ENCODE measurements at places on chromosomes 7 and 10.
A peak's percentile ranks its signal among the peaks of the same experiment; 100 is the strongest.

GRCh38 chr7:111540199-111540815 is 22.0 kb downstream of the IMMP2L start:
- no peak for DNase-seq

DNA sequence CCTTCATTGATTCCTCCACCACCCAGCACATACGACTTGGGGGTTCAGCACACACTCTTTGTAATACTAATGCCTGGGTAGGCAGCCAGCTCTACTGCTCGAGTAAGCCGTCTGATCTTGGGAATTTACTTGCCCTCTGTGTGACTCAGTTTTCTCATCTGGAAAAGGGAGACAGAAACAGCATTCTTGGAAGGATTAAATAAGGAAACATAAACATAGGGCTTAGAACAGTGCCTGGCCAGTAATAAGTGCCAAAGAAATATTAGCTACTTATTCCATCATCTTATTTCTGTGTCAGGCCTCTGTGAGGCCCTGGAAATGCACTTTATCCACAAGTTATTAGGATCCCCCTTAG is 130.1 kb downstream of the TNS3 start:
- DNase-seq = no peak

- no peak for DNase-seq
Measured at GRCh38 chr7:37205451-37205850, 243.2 kb downstream of the ELMO1 start.

DNA sequence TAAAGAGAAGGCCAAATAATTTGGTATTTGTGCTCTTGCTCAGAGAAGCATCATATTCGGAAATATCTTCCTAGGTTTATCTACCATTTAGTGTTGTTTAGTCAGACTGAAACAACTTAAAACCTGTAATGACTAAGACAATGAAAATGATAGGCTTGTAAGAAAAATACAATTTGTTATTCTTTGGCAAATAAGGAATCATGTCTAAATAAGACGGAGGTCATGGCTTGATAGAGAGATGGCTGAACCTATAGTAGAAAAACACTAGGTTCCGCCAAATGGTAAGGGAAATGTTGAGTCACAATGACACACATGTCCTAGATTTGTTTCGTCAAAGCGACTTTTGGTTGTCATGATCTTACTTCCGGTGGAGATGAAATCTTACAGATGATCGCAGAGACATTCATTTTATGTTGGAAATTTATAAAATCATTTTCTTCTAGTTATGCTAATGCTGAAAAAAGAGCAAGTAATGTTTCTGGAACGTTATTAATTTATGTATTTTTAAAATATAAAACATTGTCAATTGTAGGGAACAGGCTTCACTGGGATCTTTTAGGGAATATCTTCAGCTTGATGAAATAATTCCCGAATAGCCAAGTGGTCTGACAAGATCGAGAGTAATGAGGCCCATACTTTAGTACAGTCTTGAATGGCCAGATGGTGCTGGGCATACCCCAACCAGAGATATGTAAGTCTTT is 1.0 kb downstream of the SRGN start:
- DNase-seq = no peak

DNA sequence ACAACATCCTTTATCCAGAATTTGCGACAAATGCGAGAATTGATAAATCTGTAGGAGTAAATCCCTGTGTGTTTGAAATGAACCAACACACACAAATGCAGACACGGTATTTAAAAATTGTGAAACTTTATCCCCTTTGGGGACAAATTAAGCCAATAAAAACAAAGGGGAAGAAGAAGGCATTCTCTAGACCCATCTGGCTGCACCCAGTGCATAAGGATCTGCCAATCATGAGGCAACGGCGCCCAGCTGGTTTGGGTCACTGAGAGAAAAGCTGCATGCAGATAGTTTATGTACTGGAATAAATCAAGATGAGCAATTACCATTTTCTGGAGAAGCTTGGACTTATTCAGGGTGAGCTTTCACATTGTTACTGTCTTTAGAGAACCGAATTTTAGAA is 45.7 kb downstream of the VAX1 start:
- no peak for DNase-seq

GRCh38 chr10:26334932-26335573 is 103.1 kb upstream of the APBB1IP start:
- DNase-seq = no peak

DNA sequence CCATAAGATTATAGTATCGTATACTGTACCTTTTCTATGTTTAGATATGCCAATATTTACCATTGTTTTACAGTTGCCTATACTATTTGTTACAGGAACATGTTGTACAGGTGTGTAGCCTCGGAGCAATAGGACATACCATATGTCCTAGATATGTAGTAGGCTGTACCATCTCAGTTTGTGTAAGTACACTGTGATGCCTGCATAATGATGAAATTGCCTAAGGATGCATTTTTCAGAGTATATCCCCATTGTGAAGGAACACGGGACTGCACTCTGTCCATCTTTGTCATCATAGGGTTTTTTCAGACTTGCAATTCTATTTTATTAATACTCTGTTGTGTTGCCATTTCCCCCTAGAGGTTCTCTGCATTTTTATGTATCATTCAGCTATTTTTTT is 50.1 kb downstream of the MCU start:
- no peak for DNase-seq

GRCh38 chr7:45708046-45708950 is 134.1 kb downstream of the ADCY1 start:
- no peak for DNase-seq

- no peak for DNase-seq
Measured at GRCh38 chr10:22958338-22958737, 30.5 kb downstream of the ARMC3 start.

DNA sequence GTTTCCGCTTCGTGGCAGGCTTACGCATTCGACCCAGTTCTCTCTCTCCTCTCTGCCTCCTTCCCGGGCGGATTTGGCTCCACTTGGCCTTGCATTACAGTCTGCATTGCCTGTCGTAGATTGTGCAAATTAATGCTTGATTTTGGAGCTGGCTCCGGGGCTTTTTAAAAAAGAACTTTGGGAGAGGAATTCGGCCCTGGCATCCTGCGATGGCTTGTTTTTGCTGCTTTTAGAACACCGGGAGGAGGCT is 767 bp downstream of the EIF4EBP2 start:
- DNase-seq = no peak

- DNase-seq = peak; percentile 91
Measured at GRCh38 chr10:43322769-43323168, 48.7 kb upstream of the FXYD4 start.

DNA sequence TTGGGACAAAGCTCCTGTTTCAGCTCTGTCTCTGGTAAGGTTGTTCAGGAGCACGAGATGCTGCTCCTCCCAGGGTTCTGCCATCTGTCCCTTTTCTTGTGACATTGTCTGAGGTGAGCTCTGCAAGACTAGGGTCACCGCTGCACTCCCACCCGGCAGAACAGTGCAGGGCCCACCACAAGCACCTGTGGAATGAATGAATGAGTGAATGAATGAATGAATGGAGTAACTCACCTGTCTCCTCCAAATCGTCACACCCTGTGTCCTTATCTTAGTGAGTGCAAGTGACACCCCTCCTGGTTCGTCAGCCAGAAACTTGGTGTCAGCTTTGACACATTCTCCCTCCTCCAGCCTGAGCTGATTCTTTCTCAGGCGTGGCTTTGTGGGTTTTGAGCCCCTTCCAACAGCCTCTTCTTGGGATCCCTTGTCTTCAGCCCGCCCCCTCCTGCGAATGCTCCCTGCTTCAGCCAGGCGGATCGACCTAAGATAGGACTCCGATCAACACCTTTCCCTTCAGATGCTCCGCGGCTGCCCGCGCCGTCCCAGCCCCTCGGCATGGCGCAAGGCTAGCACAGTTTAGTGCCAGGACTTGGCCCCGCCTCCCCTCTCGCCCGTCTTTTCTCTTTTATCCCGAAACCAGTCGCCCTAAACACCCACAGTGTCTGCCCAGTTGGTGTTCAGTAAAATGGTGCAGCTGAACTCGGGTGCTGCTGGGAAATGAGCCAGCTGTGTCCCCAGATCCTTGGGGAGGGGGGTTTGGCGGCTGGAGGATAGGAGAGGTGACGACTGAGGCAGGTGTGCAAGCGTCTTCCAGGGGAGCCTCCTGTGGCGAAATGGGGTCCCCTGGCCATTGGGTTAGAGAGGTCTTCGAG is 89.3 kb downstream of the BEND7 start:
- DNase-seq = no peak

DNA sequence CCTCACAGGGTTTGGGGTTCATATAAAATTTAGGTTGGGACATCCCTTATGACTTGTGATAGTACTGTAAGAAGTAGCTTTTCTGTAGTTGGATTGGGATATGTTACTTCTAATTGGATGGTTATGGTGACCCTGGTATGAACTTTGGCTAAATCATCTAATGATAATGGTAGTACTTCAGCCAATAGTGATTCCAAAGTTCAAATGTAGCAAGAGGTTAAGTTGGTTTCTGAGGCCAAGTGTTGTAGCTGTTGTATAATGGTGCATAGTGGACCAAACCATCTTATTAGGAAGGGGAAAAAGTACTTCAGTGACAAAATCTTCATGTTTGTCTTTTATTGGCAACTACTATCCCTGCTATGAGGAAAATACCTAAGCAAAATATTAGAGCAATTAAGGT is 542.1 kb upstream of the IGFBP3 start:
- no peak for DNase-seq

GRCh38 chr7:74029991-74030415 is 2.0 kb downstream of the ELN start:
- peak; percentile 32 for DNase-seq
